ENCODE measurements at places on chromosomes 13 and 19. TPM values are rescaled to one million over a fixed set of nuclear protein-coding genes. Genes with fewer than 3 reads are reported as not detected.

The RNF113B gene
- polyA plus RNA-seq = not detected

The PSPN gene
- polyA plus RNA-seq = 0.50 TPM

The MAP3K10 gene
- polyA plus RNA-seq = 2.9 TPM

The DNAJC15 gene
- polyA plus RNA-seq = 43.2 TPM

The IFNL4 gene
- not detected for polyA plus RNA-seq

Data from keratinocyte (primary cell).